ENCODE measurements at places on chromosomes 13 and 19. TPM values are rescaled to one million over a fixed set of nuclear protein-coding genes. Genes with fewer than 3 reads are reported as not detected.

Gene LILRA6
- total RNA-seq, result 16.9 TPM

Gene TMEM59L
- not detected for total RNA-seq

Gene OXGR1
- total RNA-seq, result not detected

Gene CACNG7
- total RNA-seq, result not detected

Gene GARRE1
- total RNA-seq, result 27.3 TPM

Gene URAD
- not detected for total RNA-seq

Gene LILRA2
- total RNA-seq, result 41.5 TPM

Gene FAM124A
- total RNA-seq, result under 0.01 TPM

Gene ZNF329
- 23.8 TPM for total RNA-seq

Gene PPP1R37
- 14.0 TPM for total RNA-seq

Gene ERICH4
- not detected for total RNA-seq

Gene SRRM5
- 0.10 TPM for total RNA-seq

Gene PRRG2
- total RNA-seq, result 1.4 TPM

Gene AMER2
- total RNA-seq, result 0.10 TPM

Gene SIGLEC8
- total RNA-seq, result not detected

Gene RYR1
- total RNA-seq, result 0.10 TPM

Gene ZNF763
- 1.7 TPM for total RNA-seq

Gene ZNF208
- 3.1 TPM for total RNA-seq

Gene CEACAM16
- total RNA-seq, result not detected

Gene EBI3
- 0.42 TPM for total RNA-seq

Gene TLE6
- not detected for total RNA-seq

Gene THSD1
- 0.52 TPM for total RNA-seq

All from mononuclear cell (primary cell).